Retinal pigment epithelial cell (primary cell): ENCODE measurements at places on chromosomes 5 and 9.

GRCh38 chr5:164058621-164059020, 553.2 kb downstream of the MAT2B start:
- no peak for DNase-seq

- no peak for DNase-seq
Observed at GRCh38 chr5:132472431-132472830, 18.1 kb downstream of the IRF1 start.

DNA sequence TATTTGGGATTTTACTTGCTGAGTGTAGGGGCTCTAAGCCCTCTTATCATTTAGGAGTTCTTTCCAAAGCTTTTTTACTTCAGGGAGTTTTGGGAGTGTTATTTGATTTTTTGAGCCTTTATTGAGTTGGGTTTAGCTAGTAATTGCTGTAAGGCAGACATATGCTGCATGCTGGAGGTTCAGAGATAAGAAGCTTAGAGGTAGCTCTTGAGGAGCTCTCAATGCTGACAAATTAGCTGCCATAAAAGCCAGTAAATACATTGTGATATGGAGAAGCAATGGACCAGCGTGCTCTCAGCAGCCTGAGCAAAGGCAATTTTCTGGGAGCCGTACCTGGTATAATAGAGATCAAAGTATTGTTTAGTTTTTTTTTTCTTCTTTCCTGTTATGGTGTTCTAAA, 11.6 kb downstream of the ARHGEF28 start:
- peak; percentile 42 for DNase-seq

DNA sequence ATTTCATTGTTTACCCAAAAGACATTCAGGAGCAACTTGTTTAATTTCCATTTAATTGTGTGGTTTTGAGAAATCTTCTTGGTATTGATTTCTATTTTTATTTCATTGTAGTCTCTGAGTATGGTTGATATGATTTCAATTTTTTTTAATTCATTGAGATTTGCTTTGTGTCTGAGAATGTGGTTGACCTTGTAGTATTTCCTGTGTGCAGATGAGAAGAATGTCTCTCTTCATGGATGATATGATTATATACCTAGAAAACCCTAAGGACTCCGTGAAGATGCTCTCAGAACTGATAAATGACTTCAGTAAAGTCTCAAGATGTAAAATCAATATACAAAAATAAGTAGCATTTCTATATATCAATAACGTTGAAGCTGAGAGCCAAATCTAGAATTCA, 202.4 kb upstream of the CDH9 start:
- DNase-seq: no peak

GRCh38 chr5:53068291-53068836, 41.2 kb downstream of the MOCS2 start:
- DNase-seq: no peak

GRCh38 chr5:56475689-56476486, 242.8 kb upstream of the ANKRD55 start:
- DNase-seq: no peak

GRCh38 chr9:124436320-124436719, 13.9 kb upstream of the ADGRD2 start:
- DNase-seq: no peak

DNA sequence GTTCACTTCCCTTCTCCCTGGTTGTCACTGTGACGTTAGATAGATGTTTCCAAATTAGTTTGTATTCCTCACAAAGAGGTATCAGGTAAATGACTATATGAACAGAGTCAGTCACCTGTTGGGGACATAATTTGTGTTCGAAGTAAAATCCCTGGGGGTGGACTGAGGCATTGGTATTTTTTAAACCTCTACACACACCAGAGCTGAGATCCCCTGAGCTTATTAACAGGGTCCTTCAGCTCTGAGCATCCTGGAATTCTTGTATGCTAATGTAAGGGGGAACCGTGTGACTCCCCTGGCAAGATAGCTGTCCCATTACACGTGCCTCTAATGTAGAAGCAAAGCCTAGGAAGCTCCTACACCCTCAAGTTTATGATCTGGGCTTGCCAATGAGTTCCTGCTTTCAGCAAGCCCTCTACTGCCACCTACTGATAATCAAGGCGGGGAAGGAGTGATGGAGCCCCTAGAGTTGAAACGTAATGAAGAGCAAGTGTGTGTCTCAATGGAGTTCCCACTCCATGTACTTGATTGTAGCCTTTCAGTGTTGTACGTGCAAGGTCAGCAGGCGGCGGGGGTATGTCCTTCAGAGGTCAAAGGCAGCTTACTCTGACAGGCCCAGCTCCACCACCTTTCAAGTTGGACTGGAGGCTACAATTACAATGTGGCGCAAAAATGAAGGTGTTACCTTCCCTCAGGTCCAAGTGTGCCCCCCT, 14.4 kb downstream of the PRKACG start:
- DNase-seq: peak; percentile 73
